ENCODE measurements at places on chromosomes 4 and X.
A peak's percentile ranks its signal among the peaks of the same experiment; 100 is the strongest.

- no peak for DNase-seq
Observed at GRCh38 chr4:71415491-71415890, 76.7 kb downstream of the SLC4A4 start.

GRCh38 chr4:23728393-23728792 lies 161.5 kb downstream of the PPARGC1A start:
- peak; percentile 26 for DNase-seq

DNA sequence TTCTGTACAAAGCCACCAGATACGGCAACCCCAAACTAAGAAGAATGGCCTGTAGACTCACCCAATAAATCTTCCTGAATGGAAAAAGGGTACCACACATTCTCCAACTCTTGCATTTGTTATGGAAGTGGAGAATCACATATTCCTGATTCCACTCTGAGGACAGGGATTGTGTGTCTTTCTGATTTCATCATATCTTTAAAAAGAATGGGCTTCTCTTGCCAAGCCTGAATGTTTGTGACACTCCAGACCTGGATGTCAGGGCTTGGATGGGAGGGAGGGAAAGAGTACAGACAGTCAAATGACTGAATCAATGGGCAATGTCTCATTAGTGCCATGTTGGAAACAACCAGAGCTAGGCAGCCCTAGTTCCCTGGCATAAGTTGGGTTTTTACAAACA lies 77.4 kb downstream of the PLAC1 start:
- DNase-seq = no peak

DNA sequence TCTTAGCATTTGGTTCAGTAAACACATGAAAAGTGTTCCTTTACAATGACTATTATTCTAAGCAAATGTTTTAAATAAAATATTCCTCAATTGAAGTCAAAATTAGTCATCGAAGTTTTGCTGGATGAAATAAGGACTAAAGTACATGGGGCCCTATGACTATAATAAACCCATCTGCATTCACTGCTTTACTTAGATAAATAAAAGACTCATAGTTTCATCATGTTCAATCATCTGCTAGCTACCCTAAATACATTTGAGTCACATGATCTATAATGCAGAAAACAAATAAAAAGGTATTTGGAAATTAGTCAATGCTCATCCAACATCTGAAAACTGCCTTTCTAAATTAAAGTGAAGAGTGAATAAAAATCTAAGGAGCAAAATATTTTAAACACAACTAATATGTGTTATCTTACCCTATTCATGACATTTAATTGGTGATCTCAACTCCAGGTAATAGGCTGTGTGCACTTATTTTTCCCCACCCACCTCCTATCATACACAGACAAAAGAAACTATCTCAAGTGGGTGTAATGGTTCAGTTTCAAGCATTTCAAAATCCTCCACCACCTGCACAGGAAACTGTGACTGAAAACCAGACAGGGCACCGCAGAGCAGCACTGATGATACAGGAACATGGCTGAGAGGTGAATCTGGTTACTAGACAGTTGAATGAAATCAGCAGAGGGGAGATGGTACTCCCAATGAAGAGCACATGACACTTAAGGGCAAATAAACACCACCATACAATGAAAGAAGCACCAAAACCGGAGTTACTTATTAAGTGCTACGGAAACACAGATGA lies 78.6 kb downstream of the CAMK2D start:
- no peak for DNase-seq

- DNase-seq = no peak
Observed at GRCh38 chr4:75823812-75824211, 78.4 kb downstream of the PPEF2 start.

DNA sequence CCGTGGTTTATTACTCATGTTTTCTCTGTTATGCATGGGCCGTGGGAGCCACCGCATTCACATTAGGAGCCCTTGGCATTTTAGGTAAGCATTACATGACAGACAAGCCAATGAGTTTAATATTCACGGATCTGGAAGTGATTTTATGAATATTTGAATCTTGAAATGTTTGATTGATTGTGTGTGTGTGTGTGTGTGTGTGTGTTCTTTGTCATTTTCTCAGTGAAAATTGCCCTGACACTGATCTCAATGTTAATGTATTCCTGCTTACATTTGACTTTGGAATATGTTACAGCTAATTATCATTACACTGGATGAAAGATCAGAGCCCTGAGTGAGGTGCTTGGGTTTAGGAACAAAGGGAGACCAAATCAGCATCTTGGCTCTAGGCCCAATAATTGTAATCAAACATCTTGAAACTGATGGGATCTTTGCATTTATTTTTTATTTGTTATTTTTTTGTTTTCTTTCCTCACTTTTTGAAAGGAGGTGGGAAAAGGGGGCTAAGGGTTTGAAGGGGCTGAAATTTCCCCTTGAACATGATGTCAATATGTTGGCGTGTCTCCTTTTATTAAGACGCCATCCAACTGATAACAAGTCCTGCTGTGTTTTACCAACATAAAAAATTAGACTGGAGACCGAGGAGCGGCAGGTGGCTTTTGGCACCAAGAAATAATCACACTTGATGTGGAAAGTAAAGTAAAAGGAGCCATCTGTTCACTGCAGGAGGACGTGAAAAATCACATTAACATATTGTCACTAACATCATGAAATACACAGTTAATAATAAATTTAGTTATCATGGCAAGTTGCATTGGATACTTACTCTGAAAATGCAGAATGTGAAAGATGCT lies 5.2 kb upstream of the GK2 start:
- DNase-seq = no peak

DNA sequence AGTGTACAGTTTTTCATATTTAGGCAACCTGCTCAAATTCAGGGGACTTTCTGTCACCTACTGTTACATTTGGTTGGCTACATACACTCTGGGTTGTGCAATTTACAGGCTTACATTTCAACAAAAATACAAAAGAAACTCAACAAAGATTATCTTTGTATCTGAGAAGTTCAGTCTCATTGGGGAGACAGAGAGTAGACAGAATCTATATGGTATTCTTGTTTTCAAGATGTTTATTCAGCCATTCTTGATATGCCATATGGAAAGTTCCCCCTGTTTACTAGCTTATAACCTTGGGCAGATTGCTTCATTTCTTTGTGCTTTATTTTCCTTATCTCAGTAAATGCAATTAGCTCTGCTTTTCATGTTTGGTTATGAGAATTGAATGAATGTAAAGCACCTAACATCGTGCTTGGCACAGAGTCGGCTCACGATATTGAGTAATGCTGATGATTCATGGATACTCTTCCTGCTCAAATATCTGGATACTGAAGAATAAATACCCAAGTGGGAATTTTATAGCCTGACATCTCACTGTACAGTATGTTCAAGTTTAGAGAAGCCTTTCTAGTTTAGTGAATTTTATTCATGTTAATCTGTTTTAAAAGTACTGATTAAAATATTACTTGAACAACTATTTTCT lies 96.5 kb upstream of the PACRGL start:
- DNase-seq = no peak

- DNase-seq = peak; percentile 10
Observed at GRCh38 chr4:127055357-127055756, 577.4 kb upstream of the INTU start.

All from HFF-Myc (cell line).